ENCODE measurements at places on chromosomes 5 and 9.

DNA sequence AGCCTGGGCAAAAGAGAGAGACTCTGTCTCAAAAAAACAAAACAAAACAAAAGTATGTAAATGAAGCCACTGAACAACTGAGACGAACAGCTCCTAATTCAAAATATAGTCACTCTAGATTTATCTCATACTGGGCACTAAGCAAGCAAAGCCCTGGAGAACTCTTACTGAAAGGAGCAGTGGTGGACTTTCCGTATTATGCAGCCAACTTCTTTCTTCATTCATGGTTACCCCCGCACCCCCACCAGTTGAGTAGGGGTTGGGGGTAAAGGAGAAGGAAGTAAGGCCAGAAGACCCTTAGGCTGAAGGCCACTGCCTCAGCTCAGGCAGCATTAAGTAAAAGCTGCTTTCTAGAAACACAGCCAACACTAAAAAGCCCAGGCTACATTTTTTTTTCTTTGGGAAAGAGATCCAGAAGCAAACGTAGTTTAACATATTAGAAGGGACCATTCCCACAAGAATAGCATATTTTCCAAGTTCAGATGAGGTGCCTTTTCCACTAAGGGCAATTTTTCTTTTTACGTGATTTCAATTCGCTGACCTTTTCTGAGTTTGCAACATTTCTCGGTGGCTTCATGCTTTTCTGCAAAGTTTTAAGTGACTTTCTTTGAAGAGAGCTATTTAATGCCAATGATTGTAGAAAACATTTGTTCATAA is 55.3 kb downstream of the MAPKAP1 start:
- no peak for DNase-seq

- DNase-seq = no peak
Observed at GRCh38 chr5:133844836-133845235, 123.6 kb downstream of the C5orf15 start.

DNA sequence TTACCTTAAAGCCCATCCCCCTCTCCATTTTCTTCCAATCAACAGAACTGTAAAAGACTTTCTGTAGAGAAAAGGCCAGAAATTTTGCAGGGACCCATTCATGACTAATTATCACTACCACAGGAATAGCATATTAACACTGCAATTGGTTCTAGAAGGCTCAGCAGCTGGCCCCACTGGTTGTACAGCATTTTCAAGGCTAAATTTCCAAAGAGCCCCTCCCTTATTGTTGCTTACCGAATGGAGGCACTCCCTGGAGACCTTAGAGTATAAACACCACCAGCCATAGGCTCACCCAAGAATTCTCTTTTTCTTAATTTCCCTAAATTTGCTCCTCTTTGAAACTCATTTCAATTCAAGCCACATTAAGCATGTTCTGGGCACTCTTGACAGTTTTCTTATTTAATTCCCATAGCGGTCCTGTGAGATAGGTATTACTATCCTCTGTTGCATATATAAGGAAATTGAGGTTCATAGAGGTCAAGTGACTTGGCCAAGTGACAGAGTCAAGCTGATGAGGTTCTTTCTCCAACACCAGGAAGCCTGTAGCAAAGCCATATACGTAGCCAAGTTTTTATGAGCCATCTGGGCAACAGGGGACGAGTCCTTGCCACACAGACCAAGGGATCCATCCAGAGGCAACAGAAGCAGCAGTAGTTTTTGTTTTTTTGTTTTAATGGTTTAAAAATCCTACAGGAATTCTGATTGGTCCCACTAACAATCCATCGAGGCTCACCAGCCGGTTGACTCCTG is 83.9 kb upstream of the NR5A1 start:
- no peak for DNase-seq

DNA sequence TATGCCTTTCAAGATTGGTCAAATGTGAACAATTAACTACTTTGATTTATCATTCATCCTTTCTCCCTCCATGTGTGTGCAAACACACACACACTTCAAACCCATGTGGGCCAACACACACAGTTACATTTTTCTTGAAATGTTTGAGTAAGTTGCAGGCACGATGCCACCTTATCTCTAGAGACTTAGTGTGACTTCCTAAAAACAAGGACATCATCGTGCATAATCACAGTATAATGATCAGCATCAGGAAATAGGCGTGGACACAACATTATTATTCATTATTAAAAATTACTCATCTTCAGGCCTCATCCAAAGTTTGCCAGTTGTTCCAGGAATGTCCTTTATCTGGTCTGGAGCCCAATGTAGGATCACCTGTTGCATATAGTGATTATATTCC is 209.5 kb downstream of the GNA14 start:
- no peak for DNase-seq

DNA sequence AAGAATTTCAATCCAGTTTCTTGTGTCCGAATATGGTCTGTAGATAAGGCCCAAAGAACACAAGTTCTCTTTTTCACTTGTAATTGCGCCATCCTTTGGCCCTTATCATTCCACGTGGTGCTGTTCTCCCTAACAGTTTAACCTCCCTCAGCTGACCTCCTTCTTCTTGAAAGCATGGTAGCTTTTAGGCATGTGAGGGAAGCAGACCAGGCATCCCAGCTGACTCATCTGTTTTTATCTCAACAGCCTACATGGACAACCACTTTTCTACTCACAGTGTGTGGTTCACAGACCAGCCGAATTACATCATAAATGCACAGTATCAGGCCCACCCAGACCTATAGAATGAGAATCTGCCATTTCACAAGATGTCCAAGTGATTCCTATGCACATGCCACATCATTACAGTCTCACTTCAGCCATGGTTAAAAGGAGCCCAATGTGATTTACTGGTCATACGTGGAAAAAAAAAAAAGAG is 26.9 kb upstream of the PLIN2 start:
- no peak for DNase-seq

GRCh38 chr5:143436871-143437270 is 33.4 kb upstream of the NR3C1 start:
- no peak for DNase-seq

DNA sequence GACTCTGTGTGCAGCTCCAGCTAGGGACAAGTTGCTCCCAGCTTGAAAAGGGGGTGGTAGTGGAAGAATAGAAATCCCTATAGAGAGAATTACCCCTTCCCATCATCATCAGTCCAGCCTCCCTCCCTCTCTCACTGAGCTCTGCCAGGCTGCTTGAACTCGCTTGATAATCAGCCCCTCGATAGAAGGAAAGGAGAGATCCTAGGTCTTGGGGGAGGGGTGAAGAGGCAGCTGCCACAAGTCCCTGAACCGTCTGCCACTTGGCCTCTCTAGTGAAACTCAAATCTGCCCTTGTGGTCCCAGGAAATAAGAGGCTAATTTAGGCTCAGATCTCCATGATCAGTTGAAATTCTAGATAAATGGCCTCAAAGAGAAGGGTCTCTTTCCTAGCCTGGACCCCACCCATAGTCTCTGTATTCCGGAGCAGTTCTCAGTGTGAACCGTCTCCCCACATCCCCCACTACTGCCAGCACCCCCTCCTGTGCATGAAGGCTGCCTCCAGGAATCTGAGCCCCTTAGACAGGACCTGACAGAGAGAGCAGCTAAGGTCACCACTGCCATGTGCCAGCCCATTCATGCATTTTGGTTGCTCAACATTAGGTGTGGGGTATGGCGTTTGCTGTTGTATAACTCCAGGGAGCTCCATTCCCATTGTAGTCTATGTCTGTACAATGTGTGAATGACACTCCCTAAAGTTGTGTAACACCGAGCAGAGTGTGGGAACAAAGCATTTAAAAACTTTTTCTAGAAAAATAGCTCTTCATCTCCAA is 5.5 kb downstream of the DNAJB5 start:
- no peak for DNase-seq

GRCh38 chr5:67095346-67096171 is 101.0 kb downstream of the CD180 start:
- DNase-seq = no peak

DNA sequence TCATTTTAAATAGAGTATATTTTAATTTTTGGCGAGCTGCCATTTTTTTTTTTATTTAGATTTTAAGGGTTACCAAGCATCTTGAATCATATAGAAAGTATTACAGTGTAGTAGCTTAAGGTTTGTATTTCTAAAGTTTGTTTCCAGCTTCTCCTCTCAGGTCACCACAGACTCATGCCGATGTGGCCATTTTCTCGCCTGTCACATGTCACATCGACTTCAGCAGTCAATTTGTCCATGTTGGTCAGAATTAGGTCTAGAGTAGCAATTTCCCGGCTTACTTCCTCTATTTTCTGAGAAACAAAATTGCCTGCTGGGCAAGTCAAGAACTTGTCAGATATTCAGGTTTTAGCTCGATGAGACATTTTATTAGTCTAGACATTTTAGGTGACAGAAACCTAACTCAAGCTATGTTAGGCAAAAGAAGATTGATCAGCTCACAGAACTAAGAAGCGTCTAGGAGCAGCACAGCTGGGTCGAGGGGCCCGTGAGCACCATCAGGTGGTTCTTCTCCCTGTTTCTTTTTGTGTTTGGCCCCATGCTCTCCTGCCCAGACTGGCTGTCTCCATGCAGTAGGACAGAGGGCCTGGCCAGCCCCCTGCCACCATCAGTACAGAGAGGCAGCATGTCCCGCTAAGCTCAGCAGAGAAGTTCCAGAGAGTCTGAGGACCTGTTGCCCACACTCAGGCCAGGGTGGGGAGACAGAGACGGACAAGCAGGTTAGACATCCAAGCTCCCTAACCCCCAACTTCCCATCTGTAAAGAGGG is 48.4 kb upstream of the AFAP1L1 start:
- DNase-seq = no peak

DNA sequence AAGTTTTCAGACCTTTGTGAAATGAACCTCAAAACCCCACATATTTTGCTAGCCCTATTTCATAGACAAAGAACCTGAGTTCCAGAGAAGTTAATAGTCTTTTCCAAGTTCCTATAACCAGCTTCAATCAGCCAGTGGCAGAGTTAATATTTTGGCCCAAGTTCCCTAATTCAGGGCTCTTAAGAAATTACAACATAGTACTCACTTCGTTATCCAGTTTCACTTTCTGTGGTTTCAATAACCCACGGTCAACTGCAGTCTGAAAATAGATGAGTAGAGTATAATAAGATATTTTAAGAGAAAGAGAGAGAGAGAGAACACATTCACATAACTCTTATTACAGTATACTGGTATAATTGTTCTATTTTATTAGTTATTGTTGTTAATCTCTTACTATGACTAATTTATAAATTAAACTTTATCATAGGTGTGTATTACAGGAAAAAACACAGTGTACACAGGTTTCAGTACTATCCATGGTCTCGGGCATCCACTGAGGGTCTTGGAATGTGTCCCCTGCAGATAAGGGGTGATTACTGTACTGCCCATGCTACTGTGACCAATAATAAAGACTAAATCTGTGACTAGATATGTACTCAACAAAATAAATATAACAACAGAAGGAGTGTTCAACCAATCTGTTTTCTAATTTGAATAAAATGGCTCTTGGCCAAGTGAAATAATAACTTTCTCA is 9.3 kb upstream of the MYOT start:
- no peak for DNase-seq

DNA sequence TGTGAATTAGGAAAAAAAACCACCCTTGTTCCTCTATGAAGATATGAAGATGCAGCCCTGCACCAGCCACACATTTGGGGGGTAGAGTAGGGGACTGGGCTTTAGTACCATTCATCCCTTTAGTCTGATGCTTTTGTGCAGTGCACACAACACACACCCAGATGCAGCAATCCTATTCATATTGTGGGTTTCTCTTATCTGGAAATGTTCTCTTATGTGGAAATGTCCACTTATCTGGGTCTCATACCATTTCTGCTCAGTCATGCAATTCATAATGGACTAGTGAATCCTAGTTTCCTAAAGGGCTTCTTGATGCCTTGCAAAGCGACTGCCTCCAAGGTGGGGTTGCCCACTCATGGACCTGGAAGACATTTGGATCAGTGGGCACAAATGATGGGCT is 47.8 kb downstream of the C9orf152 start:
- DNase-seq = no peak

Data from stimulated activated CD4-positive, alpha-beta T cell treated with anti-CD3 and anti-CD28 coated beads, Interleukin-2, amount 100 ng/mL, for 4 hours (primary cell).